Activated CD4-positive, alpha-beta T cell treated with anti-CD3 and anti-CD28 coated beads, Interleukin-2, Interleukin-4, amounts not matched to agents 100 ng/mL and 50 ng/mL, durations not matched to agents 16 hours and 8 hours (primary cell): ENCODE measurements at places on chromosomes 12 and 14.

DNA sequence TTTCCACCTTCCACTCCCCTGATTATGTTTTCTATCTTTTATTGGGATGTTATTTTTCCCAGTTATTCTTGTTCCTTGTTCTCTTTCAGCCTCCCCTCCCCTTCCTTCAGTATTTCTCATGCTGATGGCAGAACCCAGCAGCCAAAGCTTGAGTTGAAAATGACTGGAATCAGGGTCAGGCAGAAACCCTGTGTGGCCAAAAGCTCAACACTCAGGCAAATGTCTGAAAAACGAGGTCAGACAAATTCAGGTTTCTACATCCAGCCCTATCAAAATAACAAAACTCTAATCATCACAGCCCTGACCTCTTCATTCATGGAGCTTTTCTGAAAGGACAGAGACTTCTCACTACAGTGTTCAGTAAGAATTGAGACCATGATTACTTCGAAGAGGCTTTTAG, 134.6 kb downstream of the PTPRR start:
- no peak for DNase-seq

GRCh38 chr14:93981316-93982229, 5.2 kb upstream of the ASB2 start:
- no peak for DNase-seq

DNA sequence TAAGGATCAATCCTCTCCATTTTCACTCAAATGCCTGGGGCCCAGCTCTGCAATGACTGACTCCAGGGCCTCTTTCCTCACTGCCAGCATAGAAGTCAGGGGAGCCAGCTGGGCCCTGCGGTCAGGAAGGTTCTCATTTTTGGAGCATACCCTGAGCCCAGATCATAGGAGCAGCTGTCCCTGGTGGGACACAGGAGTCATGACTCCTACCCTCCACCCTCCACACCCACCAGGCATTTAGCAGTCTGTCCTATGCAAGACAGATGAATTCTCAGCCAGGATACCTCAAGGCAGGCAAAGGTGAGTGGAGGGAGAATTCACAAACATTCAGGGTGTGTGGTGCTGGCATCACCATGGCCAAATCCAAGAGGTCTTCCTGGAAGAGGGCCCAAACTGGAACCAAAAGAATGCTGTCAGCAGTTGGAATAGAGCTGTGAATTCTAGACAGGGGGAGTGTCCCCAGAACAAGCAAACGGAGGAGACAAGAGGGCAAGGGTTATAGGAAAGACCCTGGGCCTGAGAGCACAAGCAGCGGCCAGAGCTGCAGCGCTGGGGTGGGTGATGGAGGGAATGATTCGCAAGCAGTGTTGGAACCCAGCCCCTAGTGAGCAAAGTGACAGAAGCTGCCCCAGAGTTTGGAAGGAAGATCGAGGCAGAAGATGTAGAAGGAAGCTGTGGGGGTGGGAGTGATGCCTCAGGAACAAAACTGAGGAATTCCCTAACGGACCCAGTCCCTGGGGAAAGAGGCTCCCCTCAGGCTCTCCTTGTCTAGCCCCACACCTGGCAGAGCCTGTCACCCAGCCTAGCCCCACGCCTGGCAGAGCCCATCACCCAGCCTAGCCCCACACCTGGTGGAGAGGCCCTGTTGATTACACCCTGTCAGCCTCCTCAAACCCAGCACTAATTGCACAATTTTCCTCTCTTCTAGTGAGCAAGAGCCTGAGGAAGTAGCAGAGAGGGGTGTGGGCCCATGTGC, 4.5 kb upstream of the REM2 start:
- DNase-seq, result no peak

GRCh38 chr12:45978108-45978507, 12.3 kb downstream of the SCAF11 start:
- DNase-seq, result no peak

GRCh38 chr14:59320763-59321625, 132.5 kb downstream of the DAAM1 start:
- DNase-seq, result no peak

GRCh38 chr12:39505023-39505422, 62.1 kb upstream of the KIF21A start:
- no peak for DNase-seq

- no peak for DNase-seq
Observed at GRCh38 chr12:128761379-128761790, 62.4 kb downstream of the SLC15A4 start.

GRCh38 chr12:132190012-132190755, 45.9 kb downstream of the NOC4L start:
- DNase-seq, result no peak

- DNase-seq, result no peak
Observed at GRCh38 chr14:99660794-99661193, 15.9 kb downstream of the HHIPL1 start.

DNA sequence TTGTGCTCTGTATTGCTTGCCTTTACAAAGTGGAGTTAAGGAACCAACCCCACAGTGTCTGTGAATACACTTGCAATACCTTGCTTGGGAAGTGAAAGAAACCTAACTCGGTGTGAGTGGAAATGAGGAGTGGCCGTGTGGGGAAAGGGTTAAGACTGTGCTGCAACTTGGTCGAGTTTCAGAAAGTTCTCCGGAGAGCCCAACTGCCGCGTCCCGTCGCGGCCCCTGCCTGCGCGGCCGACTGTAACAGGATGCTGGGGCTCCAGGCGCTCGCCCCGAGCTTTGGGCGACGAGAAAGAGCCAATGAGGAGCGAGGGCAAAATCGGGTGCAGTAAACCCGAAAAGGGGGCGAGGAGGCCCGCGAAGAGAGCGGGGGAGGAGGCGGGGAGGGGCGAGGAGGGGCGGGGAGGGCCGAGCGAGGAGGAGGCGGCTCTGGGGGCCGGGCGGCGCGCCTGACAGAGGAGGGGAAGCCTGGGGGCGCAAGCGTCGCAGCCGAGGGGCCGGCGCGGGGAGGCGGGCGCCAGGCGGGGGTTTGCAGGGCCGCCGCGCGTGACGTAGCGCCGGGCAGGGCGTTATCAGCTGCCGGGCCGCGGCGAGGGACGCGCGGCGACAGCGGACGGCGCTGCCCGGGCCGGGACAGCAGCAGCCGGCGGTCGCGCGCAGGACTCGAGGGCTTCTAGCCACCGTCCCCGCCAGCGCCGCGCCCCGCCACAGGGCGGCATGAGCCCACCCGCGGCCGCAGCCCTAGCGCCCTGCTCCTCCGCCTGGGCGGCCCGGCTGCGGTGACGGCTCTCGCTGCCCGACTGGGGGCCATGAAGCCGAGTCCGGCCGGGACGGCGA, at the start of gene DACT1:
Gene DACT1, plus strand, starts transcription at position 572 of the 840 bp plus-strand sequence. Its CDS starts 241 bp downstream, at position 813.
- DNase-seq, result peak; percentile 61

DNA sequence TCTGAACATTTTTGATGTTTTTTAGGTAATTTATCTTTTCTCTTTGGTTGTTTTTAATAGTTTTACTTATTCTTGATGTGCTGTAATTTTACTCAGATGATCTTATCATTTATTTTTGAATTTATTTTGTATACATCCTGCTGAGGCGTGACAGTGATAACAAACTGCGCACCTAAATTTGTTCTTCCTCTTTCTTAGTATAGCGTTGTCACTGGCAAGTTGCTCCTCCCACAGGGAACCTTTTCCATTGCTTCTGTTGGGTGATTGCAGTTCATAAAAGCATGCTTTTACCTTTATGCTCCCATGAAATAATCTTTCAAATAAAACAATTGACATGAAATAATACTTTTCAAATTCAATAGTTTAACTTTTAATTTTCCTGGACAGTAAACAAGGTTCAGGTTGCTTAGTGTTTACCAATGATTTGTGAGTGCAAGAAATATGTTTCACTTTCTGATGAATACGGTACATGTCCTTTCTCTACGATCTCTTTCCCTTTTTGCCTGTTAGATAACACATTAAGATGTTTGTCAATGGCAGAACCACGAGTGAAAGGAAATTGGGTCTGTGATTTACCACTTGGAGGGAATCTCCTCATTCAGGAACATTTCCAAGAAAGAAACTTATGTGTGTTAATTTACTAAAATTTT, 223.3 kb downstream of the CCDC91 start:
- no peak for DNase-seq

DNA sequence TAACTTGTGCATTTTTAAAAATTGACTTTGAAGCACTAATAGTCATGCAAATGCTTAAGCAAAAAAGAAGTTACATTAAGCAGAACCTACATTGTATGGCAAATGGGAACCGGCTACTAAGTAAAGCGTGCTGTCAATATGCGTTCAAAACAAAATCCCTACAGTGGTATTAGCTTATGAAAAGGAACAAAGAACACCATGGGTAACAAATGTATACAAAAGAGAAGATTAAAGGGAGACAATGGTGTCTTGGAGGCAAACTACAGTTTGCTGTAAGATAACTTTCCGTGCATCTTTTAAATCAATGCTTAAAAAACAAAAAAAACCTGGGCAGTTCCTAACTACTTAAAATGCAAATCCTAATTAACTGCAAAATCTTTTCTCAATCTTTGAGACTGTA, 10.5 kb downstream of the CDK2AP1 start:
- no peak for DNase-seq

DNA sequence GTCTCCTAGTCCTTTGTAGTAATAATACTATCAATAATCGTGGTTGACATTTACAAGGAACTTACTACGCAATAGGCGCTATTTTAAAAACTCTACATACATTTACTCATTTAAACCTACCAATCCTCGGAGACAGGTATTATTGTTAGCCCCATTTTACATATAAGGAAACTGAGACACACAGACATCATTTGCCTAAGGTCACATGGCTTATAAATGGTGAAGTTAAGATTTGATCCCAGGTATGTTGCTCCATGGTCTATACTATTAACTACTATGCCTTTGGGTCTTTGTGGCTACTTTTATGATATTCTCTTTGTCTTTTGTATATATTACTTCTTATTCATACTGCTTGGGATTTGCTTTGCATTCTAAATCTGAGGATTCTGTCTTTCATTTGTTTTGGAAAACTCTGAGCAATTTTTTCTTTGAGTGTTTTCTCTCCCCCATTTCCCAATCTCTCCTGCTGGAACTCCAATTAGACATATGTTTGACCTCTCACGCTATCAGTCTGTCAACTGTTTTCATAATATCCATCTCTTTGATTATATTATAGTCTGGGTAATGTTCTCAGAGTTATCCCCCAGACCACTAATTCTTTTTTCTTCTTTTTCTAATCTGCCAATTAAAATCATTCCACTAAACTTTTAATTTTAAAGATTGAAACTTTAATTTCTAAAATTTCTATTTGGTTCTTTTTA, 10.9 kb downstream of the NT5DC3 start:
- DNase-seq, result no peak

GRCh38 chr12:120639771-120640721, at the start of gene CABP1:
TSS of gene CABP1 (plus strand) at chr12:120640626. CDS start at chr12:120640686, 60 bp downstream.
- peak; percentile 41 for DNase-seq

- DNase-seq, result no peak
Observed at GRCh38 chr14:73457041-73457923, 1.1 kb downstream of the NUMB start.

DNA sequence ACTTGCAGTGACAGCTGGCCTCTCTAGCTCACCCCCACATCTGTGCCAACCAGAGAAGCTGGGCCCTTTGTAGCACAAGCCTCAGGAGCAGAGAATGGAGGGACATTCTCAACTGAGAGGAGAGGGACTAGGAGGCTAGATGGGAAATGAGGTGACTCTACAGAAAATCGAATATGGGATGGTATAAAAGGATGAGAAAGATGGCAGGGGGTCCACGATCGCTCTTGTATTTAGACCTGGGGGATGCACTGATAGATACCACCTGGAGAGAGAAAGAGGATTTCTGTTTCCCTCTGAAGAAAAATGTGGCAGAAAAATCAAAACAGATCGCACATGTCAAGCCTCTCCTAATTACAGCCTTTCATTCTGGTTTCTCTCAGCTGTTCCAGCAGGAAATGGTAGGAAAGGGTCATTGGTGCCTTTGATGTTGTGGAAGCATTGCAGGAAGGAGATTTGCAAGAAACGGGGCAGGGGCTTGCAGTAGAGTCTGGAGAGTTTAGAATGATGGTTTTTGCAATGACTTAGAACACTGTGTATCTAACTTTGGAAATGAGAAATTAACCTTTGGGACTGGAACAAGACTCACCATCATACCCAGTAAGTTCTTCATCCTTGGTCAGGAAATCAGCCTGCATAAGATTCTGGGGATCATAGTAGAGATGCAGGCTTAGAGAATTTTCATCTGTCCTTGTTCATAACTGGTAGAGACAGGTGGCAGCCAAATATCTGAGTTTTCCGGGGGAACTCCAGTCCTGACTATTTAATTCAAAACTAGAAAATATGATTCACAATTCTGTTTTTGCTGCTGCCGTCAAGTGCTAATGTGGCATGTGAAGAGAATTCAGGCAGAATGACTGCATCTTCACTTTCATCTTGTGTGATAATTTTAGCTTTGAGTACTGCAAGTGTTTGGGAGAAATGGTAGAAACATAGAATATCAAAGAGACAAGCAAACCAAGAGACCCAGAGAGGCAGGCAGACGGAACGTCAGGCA, 98.8 kb downstream of the DAD1 start:
- DNase-seq, result no peak

DNA sequence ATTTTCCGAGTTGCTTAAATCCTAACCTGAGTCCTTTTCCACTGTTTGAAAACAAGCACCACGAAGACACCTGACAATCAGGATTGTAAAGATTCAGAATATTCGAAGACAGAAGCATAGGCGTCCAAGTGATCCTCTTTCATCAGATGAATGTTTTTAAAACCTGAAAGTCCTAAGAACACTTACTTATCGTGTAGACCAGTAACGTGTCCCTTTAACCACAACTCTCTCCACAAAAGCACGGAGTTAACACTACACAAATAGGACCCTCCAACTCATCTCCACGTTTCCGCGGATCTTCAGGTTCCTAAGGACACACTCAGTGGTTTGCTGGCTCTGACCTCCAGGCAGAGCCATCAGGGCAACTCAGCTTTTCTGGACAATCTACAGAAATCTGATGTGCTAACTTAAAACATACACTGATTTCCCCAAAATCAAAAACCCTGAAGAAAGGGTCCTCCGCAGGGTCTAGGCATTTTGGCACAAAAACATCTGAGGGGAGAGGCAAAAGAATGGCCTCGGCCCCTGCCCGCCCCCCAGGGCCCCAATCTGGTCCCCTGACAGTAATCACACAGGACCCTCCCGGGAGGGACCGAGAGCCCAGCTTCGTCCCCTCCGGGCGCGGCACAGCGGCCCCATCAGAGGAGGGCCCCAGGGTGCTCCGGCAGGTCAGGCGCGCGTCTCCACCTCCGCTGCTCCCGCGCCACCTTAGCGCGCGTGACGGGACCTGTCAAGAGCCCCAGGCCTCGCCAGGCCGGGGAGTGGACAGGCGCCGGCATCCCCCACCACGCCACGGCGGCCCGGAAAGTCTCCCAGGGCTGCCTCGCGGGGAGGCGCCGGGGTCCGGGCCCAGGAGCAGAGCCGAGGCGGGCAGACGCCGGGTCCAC, 925 bp downstream of the DICER1 start:
- DNase-seq, result no peak

- DNase-seq, result no peak
Observed at GRCh38 chr12:23921099-23921856, 28.2 kb downstream of the SOX5 start.
